ENCODE measurements at places on chromosomes 2 and 18. TPM values are rescaled to one million over a fixed set of nuclear protein-coding genes. Genes with fewer than 3 reads are reported as not detected.

The C2orf42 gene
- 23.0 TPM for total RNA-seq

GRCh38 chr18:49001111-49001510 is 50.3 kb upstream of the SMAD7 start:
- DNase-seq: no peak

- no peak for DNase-seq
Measured at GRCh38 chr2:37713258-37713700, 41.8 kb upstream of the CDC42EP3 start.

DNA sequence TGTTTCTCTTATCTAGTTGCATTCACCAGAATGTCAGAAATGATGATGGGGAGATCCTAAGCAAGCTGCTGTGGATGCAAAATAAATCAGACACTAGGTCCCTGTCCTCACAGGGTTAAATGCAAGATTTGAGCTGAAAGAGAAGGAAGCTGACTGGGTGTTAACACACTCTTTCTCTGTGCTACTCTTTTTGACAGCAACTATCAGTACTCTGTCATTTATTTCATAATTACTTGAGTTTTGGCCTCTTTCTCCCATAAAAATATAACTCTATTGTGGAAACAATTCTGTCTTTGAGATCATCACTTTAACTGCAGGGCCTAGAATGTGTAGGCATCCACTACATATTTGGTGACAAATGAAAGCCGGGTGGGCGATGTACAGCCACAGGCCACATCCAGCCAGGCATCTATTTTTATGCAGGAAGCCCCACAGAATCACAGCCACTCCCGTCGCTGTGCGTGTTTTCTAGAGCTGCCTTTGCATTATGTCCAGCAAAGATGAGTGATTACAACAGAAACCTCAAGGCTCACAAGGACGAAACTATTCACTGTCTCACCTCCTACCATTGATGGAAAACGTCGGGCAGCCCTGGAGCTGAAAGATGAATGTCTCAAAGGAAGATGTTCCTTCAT is 849.0 kb downstream of the RNF144A start:
- no peak for DNase-seq

- DNase-seq: no peak
Measured at GRCh38 chr2:200396781-200397242, 90.3 kb downstream of the SPATS2L start.

GRCh38 chr2:174180165-174180724 is 68.1 kb downstream of the OLA1 start:
- no peak for DNase-seq

DNA sequence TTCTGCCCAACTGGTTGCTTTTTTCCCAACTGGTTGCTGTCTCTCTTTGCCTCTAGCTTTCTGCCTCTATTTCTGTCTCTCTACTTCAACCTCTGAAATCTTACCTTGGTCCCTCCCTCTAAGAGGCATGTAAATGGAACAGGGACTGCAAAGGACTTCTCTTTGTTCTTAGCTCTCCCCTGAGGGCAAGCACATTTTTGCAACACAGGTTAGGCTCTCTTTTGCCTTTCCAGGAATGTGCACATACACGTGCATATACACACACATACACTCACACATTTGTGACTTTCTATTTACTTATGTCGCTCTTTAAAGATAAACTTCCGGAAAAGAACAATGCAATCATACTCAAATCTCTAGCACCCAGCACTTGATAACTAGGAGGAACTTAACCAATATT is 262.6 kb upstream of the DDX18 start:
- no peak for DNase-seq

GRCh38 chr2:8609357-8609811 is 72.5 kb upstream of the ID2 start:
- no peak for DNase-seq

- no peak for DNase-seq
Measured at GRCh38 chr2:178268435-178268834, 74.1 kb downstream of the OSBPL6 start.

GRCh38 chr2:47628904-47629303 is 154.0 kb upstream of the MSH6 start:
- DNase-seq: no peak

Data from activated CD8-positive, alpha-beta T cell treated with anti-CD3 and anti-CD28 coated beads, Interleukin-2, amount 10 ng/mL, durations not matched to agents 7 days and 5 days (primary cell).